ENCODE measurements at places on chromosomes 5 and 9.

- no peak overlapping the region for H3K27ac ChIP-seq
- H3K27me3 ChIP-seq = no peaks in the 10 kb centered on the region
- no peak for DNase-seq
- no peak overlapping the region for H3K4me3 ChIP-seq
- no peaks in the 10 kb centered on the region for H3K4me1 ChIP-seq
- H3K36me3 ChIP-seq = no peaks in the 10 kb centered on the region
These were observed 49.0 kb downstream of the SGCD start for GRCh38 chr5:156375895-156376495.

DNA sequence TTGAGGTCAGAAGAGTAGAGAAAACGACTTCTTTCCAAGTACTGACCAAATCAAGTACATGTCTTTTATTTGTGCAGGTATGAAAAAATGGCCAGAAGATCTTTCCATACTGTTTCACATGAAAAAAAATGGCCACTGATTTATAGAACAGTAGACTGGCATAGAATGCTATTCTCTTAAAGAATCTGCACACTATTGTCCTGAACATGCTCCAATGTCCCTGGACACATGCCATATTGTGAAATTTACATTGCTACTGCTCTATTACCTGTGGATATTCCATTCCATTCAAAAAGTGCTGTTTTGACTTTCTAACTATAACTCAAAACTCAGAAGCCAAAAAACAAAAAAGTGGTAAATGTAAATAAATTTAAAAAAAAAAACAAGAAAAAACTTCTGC is 60.6 kb downstream of the FBXL17 start:
- no peak overlapping the region for H3K4me3 ChIP-seq
- H3K36me3 ChIP-seq = no peaks in the 10 kb centered on the region
- no peak for DNase-seq

DNA sequence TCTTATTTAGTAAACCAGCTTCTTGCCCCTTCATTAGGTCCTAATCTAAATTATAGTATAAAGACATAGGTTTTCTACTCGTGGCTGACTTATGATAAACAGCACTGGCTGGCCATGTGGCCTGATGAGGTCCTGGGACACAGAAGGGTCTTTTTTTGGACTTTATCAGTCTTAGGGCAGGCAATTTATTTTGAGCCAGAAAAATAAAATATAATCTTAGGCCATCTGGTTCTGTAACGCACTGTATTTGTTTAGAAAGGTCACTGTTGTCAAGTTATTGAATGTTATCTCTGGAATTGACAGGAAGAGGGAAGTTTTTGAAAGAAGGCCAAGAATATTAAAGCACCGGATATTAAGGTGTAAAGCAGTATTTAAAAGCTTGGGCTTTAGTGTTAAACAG is 53.9 kb downstream of the RFX3 start:
- no peak overlapping the region for H3K4me3 ChIP-seq
- no peak for DNase-seq
- H3K27ac ChIP-seq = no peak overlapping the region
- no peaks in the 10 kb centered on the region for H3K36me3 ChIP-seq
- H3K4me1 ChIP-seq = no peaks in the 10 kb centered on the region

DNA sequence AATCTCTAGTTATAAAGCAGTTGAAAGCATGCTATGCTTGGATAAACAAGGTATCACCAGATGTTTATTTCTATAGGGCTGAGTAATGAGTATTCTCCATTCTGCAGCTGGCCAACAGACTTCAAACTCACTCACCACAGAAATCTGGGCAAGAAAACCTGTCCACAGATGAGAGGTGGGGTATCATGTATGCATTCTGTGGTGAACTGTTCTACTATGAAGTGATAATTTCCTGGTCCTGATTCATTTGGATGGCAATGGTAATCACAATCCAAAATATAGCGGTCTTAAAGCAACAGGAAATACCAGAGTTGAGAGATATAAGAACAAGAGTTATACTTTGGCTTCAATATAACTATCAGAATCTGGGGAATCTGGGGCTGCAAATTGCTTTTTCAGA is 65.9 kb upstream of the EFNA5 start:
- H3K4me3 ChIP-seq = no peak overlapping the region
- no peak for DNase-seq
- no peaks in the 10 kb centered on the region for H3K4me1 ChIP-seq
- H3K27me3 ChIP-seq = no peaks in the 10 kb centered on the region

- no peaks in the 10 kb centered on the region for H3K27me3 ChIP-seq
- no peak overlapping the region for H3K27ac ChIP-seq
These were observed 28.1 kb downstream of the PLK2 start for GRCh38 chr5:58431832-58432231.
